ENCODE measurements at places on chromosomes 1 and 21. TPM values are rescaled to one million over a fixed set of nuclear protein-coding genes. Genes with fewer than 3 reads are reported as not detected.

RHCE gene
- 0.88 TPM for total RNA-seq

DNA sequence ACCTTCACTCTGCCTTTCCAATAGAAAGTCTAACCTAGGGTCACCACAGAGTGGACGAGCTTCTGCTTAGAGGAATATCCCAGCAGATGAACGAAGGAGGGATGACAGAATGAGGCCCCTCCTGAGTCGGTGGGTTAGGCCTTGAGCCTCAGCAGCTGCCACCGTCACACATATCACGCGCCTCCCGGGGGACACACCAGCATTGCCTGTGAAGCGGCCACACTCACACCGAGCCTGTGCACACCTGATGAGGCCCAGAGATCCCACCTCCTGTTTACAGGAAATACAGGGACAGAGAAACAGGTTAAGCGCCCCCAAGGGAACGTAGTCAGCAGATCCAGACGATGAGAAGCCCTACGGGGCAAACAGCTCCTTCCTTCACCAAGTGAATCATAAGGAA lies 25.1 kb upstream of the LRRC47 start:
- peaks cover 30% of the 10 kb centered on the region for H3K36me3 ChIP-seq
- no peak for DNase-seq
- H3K27me3 ChIP-seq: no peaks in the 10 kb centered on the region
- no peak overlapping the region for H3K4me3 ChIP-seq
- H3K4me1 ChIP-seq: no peaks in the 10 kb centered on the region
- H3K27ac ChIP-seq: no peak overlapping the region

- no peak overlapping the region for H3K4me3 ChIP-seq
- H3K27ac ChIP-seq: no peak overlapping the region
- H3K27me3 ChIP-seq: no peaks in the 10 kb centered on the region
- DNase-seq: peak; percentile 6
- no peaks in the 10 kb centered on the region for H3K36me3 ChIP-seq
Observed at GRCh38 chr1:73556270-73556669, 641.7 kb downstream of the LRRIQ3 start.

GRCh38 chr1:34367954-34368353 lies 191.2 kb downstream of the C1orf94 start:
- H3K4me1 ChIP-seq: no peaks in the 10 kb centered on the region
- H3K36me3 ChIP-seq: no peaks in the 10 kb centered on the region
- no peak overlapping the region for H3K4me3 ChIP-seq
- no peak for DNase-seq
- no peaks in the 10 kb centered on the region for H3K27me3 ChIP-seq
- no peak overlapping the region for H3K27ac ChIP-seq

- no peak overlapping the region for H3K4me3 ChIP-seq
- H3K27me3 ChIP-seq: no peaks in the 10 kb centered on the region
- no peaks in the 10 kb centered on the region for H3K4me1 ChIP-seq
- H3K36me3 ChIP-seq: no peaks in the 10 kb centered on the region
- peak; percentile 45 for DNase-seq
Observed at GRCh38 chr1:40634901-40635655, 30.4 kb downstream of the RIMS3 start.

BEND5 gene
- total RNA-seq: 1.2 TPM

- H3K4me3 ChIP-seq: no peak overlapping the region
- H3K27ac ChIP-seq: no peak overlapping the region
- H3K27me3 ChIP-seq: no peaks in the 10 kb centered on the region
- no peaks in the 10 kb centered on the region for H3K36me3 ChIP-seq
- no peak for DNase-seq
- H3K4me1 ChIP-seq: peaks cover 10% of the 10 kb centered on the region
Observed at GRCh38 chr1:236515443-236515958, 8.3 kb upstream of the LGALS8 start.

DNA sequence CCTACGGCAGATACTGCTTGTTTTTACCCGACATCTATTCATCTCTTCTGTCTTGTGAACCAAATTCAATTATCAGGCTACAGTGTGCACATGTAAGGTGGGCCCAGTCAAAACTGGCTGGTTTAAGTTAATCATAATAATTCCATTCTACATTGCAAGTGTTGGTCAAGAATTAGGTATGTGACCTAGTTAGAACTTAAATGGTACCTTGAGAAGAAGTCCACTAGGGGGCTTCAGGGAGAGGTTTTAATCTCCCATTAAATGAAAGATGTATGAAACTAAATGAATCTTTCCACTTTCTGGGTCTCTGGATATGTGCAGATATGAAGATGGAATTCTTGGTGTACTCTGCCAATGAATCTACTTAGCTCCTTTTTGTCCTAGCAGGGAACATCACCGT lies 187.1 kb downstream of the CDC42BPA start:
- H3K4me1 ChIP-seq: no peaks in the 10 kb centered on the region
- DNase-seq: peak; percentile 86
- peaks cover 5% of the 10 kb centered on the region for H3K36me3 ChIP-seq
- H3K27ac ChIP-seq: no peak overlapping the region
- no peak overlapping the region for H3K4me3 ChIP-seq
- no peaks in the 10 kb centered on the region for H3K27me3 ChIP-seq

DNA sequence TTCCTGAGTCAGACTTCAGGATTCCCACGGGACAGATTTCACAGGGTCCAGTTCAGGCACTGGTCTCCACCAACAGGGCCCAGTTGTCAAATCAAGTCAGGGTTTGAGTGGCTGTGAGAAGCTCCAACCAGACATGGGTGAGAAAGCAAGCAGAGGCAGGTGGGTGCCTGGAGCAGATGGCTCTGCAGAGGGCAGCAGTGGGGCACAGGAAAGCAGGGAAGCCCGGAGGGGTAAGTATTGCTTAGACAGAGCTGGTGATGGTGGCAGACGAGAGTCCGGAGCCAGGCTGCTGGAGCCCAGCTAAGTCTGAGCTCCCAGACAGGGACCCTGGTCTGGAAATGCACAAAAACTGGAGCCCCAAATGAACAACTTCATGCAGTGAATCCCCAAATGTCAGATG lies 40.4 kb downstream of the RIMS3 start:
- no peak overlapping the region for H3K4me3 ChIP-seq
- H3K4me1 ChIP-seq: no peaks in the 10 kb centered on the region
- peaks cover 30% of the 10 kb centered on the region for H3K27me3 ChIP-seq
- H3K27ac ChIP-seq: no peak overlapping the region
- no peaks in the 10 kb centered on the region for H3K36me3 ChIP-seq
- peak; percentile 70 for DNase-seq

LRRC3 gene
- 0.88 TPM for total RNA-seq

PKNOX1 gene
- 11.9 TPM for total RNA-seq

RGS4 gene
- 130 TPM for total RNA-seq

GRCh38 chr1:198726455-198726854 lies 87.6 kb downstream of the PTPRC start:
- peak; percentile 85 for DNase-seq
- no peaks in the 10 kb centered on the region for H3K27me3 ChIP-seq
- no peak overlapping the region for H3K27ac ChIP-seq

DNA sequence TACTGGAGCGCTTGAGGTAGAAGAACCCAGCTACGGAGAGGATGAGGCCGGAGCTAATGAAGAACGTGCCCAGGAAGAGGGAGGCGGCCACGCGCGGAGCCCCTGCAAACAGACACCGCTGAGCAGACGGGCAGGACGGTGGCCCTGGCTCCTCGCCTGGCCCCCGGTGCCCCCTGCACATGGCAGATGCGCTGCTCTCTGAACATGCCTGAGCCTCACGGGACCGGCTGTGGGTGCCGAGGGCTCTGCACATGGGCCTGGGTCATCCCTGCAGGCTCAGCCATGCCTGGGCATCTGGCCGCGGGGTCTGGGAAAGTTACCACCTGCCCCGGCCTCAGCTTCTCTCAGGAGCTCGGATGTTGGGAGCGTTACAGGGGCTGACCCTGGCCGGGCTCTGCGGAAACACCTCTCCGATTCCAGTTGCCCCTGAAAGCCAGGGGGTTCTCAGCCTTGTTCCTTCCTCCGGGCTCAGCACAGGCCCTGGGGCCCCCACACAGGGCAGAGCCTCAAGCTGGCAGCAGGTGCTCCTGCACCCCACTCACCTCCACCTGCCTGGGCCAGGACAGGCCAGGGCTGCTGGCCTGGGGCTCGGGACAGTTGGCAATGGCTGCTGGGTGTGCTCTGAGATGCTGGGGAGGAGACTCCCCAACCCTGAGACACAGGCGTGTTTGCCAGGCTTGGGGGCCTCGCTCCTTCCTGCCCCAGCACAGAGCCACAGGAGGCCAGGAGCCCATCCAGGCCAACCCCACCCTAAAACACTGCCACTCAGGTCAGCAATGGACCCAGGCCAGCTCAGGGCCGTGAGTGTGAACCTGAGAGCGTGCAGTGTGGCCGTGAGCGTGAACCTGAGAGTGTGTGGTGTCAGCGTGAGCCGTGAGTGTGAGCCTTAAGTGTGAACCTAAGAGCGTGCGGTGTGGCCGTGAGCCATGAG lies 12.1 kb upstream of the RNF223 start:
- no peak overlapping the region for H3K4me3 ChIP-seq
- no peak overlapping the region for H3K27ac ChIP-seq
- no peaks in the 10 kb centered on the region for H3K4me1 ChIP-seq

GRCh38 chr1:41232305-41232704 lies 9.8 kb downstream of the SCMH1 start:
- no peak overlapping the region for H3K27ac ChIP-seq
- H3K27me3 ChIP-seq: no peaks in the 10 kb centered on the region
- H3K4me3 ChIP-seq: no peak overlapping the region
- H3K4me1 ChIP-seq: no peaks in the 10 kb centered on the region
- no peak for DNase-seq
